ENCODE measurements at places on chromosomes 5 and 9.

DNA sequence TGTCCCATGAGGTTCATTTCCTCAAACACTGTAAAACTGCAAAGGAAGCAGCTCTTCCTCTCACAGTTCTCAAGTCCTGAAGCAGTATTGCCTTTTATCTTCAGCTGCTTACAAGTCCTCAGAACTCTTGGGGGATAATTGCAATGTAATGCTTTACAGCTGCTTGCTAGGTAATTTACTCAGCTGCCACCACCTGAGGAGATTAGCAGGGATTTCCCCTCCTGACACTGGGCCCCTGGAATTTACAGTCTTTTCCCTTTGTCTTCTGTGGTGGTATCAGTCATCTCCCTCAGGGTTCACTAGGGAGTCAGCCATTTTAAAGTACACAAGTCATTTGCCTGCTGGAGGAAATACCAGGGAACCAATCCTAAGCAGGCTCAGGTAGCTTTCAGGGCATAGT is 754.3 kb upstream of the GRAMD2B start:
- DNase-seq = no peak

DNA sequence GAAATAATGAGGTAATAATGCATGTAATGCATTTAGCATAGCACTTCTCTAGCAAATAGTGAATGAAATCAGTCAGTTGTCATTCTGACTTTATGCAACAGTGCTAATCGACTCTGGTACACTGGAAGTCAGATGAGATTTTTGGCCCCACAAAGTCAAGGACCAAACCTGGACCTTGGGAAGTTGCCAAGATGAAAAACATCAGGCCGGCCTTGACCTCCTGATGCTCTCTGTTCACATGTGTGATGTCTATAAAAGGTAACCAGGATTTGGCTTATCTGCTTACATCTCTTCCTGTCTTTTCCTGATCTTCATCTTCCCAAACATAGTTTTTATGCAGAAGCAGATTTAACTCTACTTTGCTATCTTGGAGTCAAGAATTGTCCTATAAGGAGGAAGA is 39.5 kb downstream of the SLC22A5 start:
- no peak for DNase-seq

GRCh38 chr5:5158472-5158895 is 18.4 kb downstream of the ADAMTS16 start:
- no peak for DNase-seq

DNA sequence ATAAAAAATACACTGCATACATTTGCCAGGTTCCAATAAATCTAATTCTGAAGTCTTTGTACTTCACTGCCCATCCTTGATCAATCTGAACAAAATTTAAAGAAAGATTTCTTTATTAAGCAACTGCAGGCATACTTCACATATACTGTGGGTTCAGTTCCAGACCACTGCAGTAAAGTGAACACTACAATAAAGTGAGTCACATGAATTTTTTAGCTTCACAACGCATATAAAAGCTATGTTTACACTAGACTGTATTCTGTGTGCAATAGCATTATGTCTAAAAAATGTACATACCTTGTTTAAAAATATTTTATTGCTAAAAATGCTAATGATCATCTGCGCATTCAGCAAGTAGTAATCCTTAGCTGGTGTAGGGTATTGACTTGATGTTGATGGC is 52.1 kb downstream of the SSBP2 start:
- no peak for DNase-seq

DNA sequence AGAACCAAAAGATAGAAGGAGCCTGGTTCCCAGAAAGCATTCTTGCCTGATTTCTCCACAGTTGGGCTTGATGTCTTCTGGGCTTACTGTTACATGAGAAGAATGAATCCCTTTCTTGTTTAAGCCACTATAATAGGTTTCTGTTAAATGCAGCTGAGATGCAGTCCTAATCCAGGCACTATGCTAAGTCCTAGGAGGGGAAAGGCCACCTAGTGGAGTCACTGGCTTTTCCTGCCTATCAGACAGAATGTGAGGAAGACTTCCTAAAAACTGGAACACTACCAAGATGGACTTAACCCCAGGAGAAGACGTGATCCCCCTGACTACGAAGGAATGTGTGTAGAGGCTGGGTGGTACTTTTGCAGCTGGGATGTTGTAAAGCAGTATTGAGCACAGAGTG is 34.3 kb upstream of the FSD1L start:
- no peak for DNase-seq

- no peak for DNase-seq
Observed at GRCh38 chr9:109328978-109329637, 8.2 kb upstream of the EPB41L4B start.

Measured in right lobe of liver (tissue), 6 donors.